ENCODE measurements at places on chromosomes 12 and 14.

GRCh38 chr14:102209224-102209966 is 69.7 kb downstream of the WDR20 start:
- DNase-seq, result no peak

GRCh38 chr12:116039081-116039480 is 238.4 kb downstream of the MED13L start:
- DNase-seq, result no peak

- no peak for DNase-seq
These were observed 2.3 kb upstream of the SCNN1A start for GRCh38 chr12:6377667-6377994.

- DNase-seq, result no peak
These were observed 30.4 kb upstream of the IFT81 start for GRCh38 chr12:110093631-110094311.

GRCh38 chr14:105144666-105145380 is 23.8 kb downstream of the JAG2 start:
- DNase-seq, result no peak

GRCh38 chr12:46134205-46134811 is 134.5 kb downstream of the SLC38A1 start:
- no peak for DNase-seq
